ENCODE measurements at places on chromosomes 11 and 22.

GRCh38 chr22:36579441-36579840 lies 50.5 kb upstream of the EIF3D start:
- no peak for DNase-seq

GRCh38 chr22:41975299-41976069 lies 6.2 kb downstream of the SEPTIN3 start:
- no peak for DNase-seq

GRCh38 chr22:50141891-50142363 lies 28.6 kb upstream of the PANX2 start:
- DNase-seq = no peak

DNA sequence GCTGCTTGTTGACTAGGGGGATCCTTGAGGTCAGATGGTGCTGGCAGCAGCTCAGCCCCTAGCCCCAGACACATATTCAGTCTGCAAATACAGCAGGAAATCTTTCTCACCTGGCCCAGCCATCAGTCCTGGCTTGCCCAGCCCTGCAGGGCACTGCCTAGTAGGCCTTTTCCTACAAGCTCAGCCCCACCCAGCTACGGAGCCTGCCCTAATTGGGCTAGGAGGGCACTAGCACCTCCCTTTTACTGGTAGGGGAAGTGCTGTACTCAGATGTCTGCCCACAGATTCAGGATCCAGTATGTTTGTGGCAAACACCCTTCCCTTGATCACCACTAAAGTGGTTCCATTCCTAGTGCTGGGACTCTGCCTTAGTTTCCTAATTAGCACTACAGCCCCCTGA lies 257.1 kb upstream of the CADM1 start:
- DNase-seq = peak; percentile 85

- no peak for DNase-seq
These were observed 23.2 kb downstream of the P2RY2 start for GRCh38 chr11:73241300-73241699.

DNA sequence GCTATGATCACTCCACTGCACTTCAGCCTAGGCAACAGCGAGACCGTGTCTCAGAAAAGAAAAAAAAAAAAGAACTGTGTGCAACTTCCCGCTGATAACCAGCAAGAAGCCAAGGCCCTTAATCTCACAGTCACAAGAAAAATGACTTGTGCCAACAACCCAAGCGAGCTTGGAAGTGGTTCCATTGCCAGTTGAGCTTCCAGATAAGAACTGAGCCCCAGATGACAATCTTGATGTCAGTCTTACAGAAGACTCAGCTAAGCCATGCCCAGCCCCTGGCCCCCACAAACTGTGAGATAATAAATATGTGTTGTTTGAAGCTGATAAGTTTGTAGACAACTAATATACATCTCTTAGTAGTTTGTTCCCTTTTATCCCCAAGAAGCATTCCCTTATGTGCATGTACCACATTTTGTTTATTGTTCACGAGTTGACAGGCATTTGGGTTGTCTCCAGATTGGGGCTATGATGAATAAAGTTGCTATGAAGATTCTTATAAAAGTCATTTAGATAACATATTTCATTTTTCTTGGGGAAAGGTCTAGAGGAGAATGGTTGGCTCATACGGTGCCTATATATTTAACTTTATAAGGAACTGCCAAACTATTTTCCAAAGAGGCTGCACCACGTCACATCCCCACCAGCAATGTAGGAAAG lies 85.9 kb downstream of the TIMP3 start:
- no peak for DNase-seq

DNA sequence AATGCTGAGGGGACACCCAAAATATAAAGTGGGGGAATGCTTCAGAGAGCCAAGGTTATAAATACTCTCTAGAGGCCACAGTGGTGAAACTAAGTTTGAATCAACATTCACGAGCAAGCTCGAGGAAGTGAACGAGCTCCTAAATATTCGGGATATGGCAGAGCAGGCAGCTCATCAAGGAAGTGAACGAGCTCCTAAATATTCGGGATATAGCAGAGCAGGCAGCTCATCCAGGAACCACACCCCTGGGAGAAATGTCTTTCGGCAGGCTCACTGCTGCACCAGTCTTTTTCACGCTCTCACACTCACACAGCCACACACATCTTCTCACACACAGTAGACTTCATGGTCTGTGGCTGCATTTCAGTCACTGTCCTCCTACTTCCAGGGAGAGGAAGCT lies 787.5 kb downstream of the OPCML start:
- DNase-seq = no peak

GRCh38 chr11:79678780-79679452 lies 238.1 kb upstream of the TENM4 start:
- DNase-seq = no peak

GRCh38 chr22:45238076-45238956 lies 2.4 kb downstream of the KIAA0930 start:
- no peak for DNase-seq

DNA sequence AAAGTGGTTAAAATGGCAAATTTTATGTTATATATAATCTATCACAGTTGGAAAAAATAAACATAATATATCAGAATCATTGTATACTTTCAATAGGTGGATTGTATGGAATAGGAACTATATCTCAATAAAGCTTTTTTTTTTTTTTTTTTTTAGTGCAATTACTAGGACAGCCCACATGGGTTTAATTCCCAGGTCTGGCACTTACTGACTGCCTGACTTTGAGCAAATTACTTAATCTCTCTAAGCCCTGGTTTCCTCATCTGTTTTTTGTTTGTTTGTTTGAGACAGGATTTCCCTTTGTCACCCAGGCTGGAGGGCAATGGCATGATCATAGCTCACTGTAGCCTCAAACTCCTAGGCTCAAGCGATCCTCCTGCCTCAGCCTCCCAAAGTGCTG lies 26.1 kb upstream of the BAIAP2L2 start:
- DNase-seq = no peak

DNA sequence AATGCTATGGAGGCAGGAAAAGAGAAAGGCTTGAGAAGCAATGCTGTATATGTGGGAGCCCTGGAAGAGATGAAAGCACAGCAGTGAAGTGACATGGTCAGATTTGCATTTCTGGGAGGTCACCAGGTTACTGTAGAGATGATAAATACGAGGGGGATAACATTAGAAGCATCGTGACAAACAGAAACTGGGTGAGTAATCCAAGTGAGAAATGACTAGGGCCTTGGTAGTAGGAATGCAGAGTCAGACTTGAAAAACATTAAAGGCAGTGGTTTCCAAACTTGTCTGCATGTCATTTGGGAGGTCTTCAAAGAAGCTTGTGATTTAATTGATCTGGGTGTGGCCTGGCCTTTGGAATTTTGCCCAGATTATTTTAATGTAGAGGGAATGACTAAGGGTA lies 43.9 kb downstream of the CCDC34 start:
- no peak for DNase-seq

DNA sequence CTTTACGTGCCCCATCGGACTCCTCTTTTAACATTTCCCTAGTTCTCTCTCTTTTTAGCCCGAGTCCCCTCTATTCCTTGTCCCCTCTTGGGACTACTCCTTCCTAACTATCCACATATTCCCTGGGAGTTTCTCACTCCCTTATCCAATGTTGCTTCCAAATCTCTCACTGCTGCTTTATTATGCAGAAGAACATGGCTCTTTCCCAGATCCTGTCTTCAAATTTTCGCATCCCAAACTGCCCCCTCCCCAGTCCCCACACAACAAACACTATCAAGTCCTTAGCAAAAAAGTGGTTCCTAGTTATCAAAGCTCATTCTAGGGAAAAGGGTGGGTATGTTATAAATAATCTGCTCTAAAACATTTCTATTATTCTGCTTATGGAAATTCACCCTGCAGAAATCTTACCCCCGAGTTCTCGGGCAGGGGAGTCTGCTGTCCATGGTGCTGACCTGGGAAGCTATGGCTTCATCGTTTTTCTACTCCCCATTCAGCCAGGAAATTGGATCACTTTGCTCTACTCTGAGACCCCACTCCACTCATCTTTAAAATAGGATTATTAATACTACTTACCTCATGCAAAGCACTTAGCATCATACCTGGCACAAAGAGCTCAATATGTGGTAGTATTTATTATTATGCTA lies 393.5 kb downstream of the BUD13 start:
- DNase-seq = peak; percentile 6

DNA sequence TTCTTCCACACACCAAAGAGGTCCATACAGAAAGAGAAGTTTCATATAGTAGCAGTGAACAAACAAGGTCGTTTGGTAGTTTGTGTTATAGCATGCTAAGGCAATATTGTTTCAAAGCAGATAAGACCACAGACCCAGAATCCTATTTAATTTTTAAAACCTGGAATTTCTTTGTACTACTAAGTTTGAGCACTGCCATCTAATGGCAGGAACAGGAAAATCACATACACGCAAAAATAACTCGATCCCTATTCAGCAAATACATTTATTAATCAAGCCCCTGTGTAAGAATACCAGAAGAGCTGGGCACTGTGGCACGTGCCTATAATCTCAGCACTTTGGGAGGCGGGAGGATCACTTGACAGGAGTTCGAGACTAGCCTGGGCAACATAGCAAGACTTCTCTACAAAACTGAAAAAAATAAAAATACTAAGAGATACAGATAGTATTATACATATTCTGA lies 2.9 kb upstream of the BTBD10 start:
- DNase-seq = peak; percentile 58

DNA sequence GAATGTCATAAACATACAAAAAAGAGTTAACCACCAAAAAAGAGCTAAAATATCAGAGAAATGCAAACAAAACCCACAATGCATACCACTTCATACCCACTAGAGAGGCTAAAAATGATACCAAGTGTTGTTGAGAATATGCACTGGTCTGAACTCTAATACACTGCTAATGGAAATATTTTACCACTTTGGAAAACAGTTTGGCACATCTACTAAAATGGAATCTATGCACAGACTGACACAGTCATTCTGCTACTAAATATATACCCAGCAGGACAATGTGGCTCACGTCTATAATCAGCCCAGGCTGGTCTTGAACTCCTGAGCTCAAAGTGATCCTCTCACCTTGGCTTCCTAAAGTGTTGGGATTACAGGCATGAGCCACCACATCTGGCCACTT lies 18.0 kb downstream of the MAPK1 start:
- no peak for DNase-seq

DNA sequence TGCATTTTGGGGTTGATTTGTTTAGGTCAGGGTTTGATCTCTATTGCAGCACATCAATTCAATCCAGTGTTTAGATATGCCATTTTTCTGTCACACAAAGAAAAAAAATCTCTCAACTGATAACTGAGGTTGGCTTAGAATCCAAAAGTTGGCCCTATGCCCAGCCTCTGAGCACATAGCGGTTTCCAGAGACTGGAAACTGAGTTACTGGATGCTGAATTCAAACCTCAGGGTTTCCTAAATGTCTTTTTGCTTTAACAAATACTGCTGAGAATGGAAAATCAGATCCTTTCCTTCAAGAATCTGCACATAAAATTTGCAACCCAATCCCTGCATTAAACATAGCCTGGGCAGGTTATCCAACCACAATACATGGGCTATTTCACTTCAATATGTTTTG lies 4.0 kb downstream of the P4HA3 start:
- no peak for DNase-seq

GRCh38 chr11:15852179-15852578 lies 504.2 kb downstream of the SOX6 start:
- peak; percentile 53 for DNase-seq

- no peak for DNase-seq
These were observed 14.6 kb downstream of the ACAT1 start for GRCh38 chr11:108135845-108136544.

GRCh38 chr11:90646266-90646665 lies 423.4 kb upstream of the CHORDC1 start:
- DNase-seq = no peak

GRCh38 chr11:131356206-131356605 lies 14.2 kb upstream of the NTM start:
- no peak for DNase-seq

DNA sequence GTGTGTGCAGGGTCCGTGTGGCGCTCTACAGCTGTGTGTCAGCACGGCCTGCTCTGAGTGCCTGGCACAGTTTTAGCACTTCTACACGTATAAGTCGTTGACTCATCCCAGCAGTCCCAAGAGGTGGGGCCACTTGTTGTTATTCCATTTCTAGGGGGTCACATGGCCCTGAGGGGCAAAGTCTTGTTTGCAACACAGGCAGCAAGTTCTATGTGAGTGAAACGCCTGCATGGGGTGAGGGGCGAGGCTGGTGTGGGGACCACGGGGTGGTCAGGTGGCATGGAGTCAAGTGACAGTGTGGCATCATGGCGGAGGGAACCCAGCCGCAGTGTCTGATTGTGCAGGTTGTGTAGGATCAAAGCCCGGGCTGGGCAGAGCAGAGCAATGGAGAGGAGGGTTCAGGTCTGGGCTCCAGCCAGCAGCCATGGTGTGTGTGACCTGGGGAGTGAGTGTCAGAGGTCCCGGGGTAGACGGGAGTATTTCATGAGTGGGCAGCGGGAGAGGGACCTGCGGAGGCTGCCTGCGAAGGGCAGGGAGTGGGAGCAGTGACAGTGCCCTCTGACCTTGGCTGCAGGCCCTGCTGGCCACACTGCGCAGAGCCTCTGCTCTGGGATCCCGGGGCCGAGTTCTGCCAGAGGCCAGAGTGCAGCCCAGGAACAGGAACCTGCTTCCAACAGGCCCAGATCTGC lies 27.9 kb downstream of the SHANK3 start:
- DNase-seq = no peak

- DNase-seq = no peak
These were observed 6.8 kb downstream of the CFL1 start for GRCh38 chr11:65851083-65851579.

DNA sequence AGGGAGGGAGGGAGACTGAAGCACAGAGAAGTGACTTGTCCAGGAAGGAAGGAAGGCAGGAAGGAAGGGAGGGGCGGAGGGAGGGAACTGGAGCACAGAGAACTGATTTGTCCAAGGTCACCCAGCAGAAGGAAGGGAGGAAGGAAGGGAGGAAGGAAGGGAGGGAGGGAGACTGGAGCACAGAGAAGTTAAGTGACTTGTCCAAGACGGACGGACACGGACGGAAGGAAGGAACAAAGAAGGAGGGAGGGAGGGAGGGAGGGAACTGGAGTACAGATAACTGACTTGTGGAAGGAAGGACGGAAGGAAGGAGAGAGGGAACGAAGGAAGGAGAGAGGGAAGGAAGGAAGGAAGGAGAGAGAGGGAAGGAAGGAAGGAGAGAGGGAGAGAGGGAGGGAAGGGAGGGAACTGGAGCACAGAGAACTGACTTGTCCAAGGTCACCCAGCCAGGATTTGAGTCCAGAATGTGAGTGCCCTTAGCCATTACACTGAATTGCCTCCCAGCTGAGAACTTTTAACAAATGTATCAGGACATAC lies 1.5 kb downstream of the SLC35F2 start:
- no peak for DNase-seq

- no peak for DNase-seq
These were observed 118.7 kb upstream of the E2F8 start for GRCh38 chr11:19359221-19360000.

- no peak for DNase-seq
These were observed 1147.1 kb upstream of the TENM4 start for GRCh38 chr11:80587906-80588305.

- DNase-seq = peak; percentile 11
These were observed 125.4 kb upstream of the ARHGAP20 start for GRCh38 chr11:110837603-110838002.

Data from suppressor macrophage (primary cell).